ENCODE measurements at places on chromosomes 2 and 18. TPM values are rescaled to one million over a fixed set of nuclear protein-coding genes. Genes with fewer than 3 reads are reported as not detected.

The CFAP65 gene
- not detected for total RNA-seq

The ANKRD62 gene
- not detected for total RNA-seq

The COMMD1 gene
- 29.5 TPM for total RNA-seq

The GPATCH11 gene
- 4.0 TPM for total RNA-seq

The FHL2 gene
- 27.4 TPM for total RNA-seq

The VSNL1 gene
- total RNA-seq: not detected

The ABCB6 gene
- total RNA-seq: 45.8 TPM

The WDR75 gene
- total RNA-seq: 30.8 TPM

The POU3F3 gene
- total RNA-seq: not detected

The MAPK4 gene
- total RNA-seq: not detected

The HOXD12 gene
- not detected for total RNA-seq

All from bladder microvascular endothelial cell (primary cell).